ENCODE measurements at places on chromosomes 3 and 15. TPM values are rescaled to one million over a fixed set of nuclear protein-coding genes. Genes with fewer than 3 reads are reported as not detected.

GRCh38 chr3:9253327-9253726 is 3.9 kb upstream of the SRGAP3 start:
- DNase-seq: peak; percentile 51

- DNase-seq: no peak
Measured at GRCh38 chr15:56495053-56495452, 30.1 kb upstream of the MNS1 start.

DNA sequence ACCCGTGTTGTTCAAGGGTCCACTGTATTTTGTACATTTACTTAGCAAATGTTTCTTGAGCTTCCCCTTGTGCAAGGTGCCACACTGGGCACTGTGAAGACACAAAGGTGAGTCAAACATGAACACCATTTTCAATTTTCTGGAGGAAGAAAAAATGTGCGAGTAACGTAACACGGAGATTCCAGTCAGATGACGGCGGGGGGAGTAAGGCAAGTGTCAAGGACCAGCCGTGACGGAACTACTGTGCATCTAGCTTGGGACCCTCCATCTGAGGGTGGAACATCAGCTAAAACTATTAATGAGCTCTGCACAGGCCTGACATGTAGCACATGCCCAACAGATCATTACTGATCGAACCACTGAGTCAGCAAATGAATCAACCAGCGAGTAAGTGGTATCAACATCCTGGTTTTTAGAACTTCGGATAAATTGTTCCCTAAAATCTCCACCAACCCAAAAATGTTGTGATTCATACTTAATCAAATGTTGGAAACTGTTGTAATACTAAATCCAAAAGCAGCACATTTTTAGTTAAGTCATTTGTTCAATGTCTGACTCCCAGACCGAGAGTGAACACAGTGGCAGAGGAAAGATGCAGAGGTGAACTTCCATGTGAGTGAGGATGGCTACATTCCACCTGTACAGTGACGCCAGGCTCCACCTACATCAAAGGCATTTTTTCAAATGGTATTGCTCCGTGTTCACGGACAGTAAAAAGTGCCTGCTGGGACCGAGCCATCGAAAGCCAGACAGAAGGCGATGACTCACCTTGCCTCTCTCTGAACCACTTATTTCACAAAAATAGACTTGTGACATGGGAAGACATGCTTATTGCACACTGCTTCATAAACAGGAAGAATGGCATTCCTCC is 172.2 kb downstream of the ATP10A start:
- DNase-seq: no peak

DNA sequence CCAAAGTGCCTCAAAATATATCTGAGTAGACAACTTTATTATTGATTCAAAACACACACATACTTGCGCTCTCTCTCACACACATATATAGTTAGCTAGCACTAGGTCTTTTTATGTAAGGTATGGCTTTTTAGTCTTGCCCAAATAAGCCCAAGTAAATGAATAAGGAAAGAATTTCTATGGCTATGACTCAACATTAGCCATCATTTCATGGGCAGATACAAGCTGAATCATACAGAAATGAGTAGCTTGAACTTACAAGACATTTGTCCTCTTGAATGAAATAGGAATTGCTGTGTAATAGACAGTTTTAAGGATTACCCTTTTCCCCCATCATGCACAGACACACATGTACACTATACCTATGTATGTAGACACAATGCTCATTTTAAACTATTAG is 4.9 kb downstream of the CADPS start:
- DNase-seq: no peak

GRCh38 chr15:72796515-72797337 is 13.2 kb upstream of the ADPGK start:
- DNase-seq: peak; percentile 44

DNA sequence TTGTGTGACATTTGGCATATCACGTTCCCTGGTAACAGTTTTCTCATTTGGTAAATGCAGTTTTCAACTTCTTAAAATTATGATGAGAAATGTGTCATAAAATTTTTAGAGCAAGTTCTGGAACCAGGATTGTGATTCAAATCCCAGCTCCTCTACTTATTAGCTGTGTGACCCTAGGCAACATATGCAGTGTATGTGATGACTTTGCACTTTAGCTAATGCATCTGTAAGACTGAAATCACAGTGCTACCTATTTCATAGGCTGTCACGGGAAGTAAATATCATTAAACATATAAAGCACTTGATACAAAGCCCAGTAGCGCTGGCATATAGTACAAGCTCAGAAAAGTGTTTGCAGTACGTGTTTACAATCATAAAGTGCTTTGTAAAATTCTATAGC is 419.4 kb downstream of the GRM7 start:
- DNase-seq: no peak

GRCh38 chr3:18507333-18507732 is 82.2 kb upstream of the SATB1 start:
- DNase-seq: no peak

DNA sequence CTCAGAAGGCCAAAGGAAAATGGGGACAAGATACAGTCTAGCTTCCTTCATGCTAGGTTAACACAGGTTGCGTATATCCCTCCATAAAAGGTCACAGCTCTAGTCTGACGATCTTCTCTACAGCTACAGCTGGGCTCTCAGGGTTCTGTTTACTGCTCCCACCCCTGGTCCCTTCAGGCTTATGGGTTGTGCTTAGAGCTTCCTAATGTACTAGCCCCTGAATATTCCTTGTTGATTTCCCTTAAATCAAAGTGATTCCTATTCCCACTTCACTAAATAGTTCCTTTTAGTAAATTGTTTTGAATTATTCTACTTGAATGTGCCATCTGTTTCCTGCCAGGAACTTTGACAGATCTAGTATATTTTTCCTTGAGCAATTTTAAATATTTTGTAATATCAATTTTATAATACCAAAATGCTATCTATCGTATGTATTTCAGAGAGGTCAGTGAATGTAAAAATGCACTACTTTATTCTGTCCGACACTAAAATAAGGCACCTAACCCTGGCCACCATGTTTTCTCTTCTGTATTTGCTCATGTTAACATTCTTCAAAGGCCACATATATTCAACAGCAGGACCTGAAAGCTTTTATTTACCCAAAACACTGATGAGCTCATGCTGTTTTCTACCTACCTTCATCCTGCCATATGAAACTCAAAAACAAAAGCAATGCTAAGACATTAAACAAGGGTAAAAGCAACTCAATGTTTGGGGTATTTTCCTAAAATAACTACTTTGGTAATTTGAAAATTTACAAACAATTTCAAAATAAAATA is 92.8 kb upstream of the TGFBR2 start:
- DNase-seq: no peak

DNA sequence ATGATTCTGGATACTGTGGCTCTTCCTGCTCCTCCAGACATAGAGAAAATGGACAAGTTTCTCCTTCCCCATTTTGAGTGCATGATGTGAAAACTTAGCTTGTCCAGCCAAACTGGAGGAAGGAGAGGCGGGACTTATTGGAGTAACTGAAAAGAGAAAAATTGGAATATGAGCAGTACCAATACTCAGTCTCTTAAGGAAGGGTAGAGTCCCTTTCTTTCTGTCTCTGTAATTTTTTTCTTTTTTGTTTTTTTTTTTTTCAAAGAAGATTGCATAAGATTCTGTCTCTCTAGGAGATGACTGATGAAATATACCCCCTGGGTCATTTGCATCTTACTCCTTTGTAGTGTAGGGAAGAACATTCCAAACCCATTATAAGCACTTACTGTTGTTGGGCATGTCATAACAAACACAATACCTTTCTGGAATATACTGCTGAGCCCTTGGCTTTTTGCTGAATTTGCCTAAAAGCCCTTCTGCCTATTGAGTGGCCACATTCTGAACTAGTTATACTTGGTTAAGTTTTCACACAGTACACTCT is 498.1 kb upstream of the TPRG1 start:
- no peak for DNase-seq

DNA sequence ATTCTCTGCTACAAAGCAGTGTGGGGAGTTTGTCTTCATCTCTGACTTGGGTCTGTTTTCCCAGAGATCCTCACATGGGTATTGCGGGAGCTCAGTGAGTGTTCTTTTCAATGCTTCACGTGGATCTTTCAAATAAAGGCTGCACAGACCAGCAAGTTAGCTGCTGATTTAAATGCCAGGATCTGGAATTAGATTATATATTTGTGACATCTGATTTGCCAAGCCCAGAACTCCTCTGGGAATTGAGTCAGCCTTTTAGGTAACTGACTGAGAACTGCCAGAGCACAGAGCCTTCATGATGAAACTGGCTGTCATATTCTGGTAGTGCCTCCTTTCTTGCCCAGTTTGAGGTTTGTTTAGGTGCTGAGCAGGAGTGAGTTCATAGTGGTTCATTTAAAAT is 14.7 kb downstream of the EDEM1 start:
- DNase-seq: no peak

- DNase-seq: no peak
Measured at GRCh38 chr3:153910387-153910786, 210.8 kb upstream of the ARHGEF26 start.

GRCh38 chr3:101039285-101039684 is 46.1 kb upstream of the ABI3BP start:
- DNase-seq: no peak

DNA sequence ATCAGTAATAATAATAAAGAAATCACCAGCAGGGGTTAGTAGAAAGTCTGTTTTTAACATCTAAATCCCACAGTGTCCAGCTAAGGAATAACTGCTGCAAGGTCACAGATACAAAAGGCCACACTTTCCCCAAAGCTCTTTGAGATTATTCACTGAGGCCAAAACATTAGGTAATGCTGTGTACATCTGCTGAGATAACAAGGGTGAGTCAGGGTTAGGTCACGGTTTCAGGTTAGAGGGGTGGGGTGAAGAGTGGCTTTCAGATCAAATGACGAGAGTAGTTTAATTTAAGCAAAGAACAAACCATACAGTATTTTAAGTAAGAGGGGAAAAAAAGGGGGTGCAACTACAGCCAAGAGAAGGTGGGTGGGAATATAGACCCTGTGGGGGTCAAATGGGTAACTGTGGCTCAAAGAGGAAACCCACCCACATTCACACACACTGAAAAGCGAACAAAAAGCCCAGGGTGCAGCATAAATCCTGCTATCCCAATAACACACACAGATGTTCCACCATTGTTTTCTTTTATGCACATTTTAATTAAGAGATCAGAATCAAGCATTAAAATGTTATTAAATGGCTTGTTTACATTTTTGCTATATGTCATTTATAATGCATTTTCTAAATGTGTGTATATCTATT is 412.9 kb downstream of the TIGIT start:
- no peak for DNase-seq

DNA sequence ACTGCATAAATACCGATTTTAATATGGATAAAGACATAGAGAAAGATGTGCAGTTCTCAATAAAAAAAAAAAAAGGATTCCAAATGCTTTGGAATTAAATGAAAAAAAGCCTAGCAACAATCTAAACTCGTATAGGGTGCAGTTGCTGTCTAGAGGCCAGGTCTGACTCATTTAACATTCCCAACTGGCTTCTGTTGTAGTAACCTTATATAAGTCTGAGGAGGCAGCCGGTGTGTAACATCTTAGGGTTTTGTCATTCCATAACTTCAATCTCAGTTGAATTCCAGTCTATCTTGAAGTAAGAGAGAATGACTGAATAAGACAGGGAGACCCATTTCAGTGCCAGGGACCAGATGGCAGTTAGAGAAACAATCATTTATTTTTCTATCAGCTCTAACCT is 6.5 kb downstream of the PDCD10 start:
- no peak for DNase-seq

GRCh38 chr3:16809993-16810392 is 74.8 kb upstream of the PLCL2 start:
- DNase-seq: no peak

DNA sequence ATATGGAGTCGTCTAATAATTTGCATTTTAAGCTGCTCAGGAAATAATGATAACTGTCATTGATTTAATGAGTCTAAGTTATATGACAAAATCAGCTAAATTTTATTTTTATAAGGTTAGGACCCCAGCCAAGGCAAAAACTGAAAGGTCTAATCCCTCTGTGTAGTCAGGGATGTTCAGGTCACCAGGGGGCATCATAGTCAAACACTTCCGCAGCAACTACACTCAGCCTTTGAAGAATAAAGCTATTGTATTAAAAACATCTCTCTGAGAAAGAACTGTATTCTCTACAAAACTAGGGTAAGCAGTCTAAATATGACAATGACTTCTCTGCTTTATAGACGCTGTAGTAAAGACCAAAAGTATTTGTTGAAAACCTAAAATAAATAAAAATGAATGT is 15.0 kb downstream of the INTS14 start:
- peak; percentile 49 for DNase-seq

DNA sequence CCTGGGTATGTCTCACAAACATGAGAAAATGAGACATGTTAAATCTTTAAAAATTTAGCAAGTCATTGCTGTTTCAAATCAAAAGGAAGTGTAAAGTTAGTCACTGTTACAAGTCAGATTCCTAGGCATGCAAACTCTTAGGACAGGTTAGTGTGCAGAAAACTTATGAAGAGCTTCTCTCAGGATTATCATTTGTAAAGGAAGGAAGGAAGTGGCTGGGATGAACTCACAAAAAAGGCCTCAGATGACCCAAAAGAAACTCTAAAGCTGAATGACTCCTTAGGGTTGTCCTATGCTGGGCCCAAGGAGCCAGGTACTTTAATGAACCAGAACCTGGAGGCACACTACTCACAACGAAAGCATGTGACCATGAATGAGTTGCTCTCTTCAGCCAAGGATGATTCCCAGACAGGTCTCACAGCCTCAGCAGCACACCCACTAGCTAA is 25.0 kb downstream of the MSL2 start:
- DNase-seq: no peak

- no peak for DNase-seq
Measured at GRCh38 chr3:161649900-161650484, 153.4 kb downstream of the OTOL1 start.

GRCh38 chr15:101148881-101149664 is 102.8 kb downstream of the CHSY1 start:
- no peak for DNase-seq

DNA sequence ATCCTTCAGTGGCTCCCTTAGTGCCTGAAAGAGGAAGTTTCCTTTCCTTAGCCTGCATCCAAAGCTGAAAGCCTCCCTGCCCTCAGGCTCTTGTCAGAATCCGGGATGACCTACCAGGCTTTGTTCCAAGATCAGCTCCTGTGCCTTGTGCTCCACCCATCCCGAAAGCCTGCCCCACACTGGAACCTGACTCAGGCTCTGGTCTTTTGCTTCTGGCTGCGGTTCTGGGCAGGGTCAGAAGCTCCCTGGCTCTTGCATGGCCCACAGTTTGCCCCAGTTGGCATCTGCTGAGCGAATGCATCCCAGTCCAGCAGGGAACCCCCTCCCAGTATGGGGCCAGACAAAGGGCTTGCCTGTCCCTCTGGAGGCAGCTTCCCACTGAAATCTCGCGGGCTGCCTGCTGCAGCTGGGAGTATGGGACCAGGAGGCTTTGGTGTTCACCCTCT is 25.9 kb upstream of the KIF23 start:
- no peak for DNase-seq

The EPHA3 gene
- 1.3 TPM for total RNA-seq

The MAPK6 gene
- 58.8 TPM for total RNA-seq

The DGKG gene
- total RNA-seq: 0.68 TPM

The FBXL22 gene
- total RNA-seq: 14.3 TPM

The PPARG gene
- 18.7 TPM for total RNA-seq

The FOXB1 gene
- 0.56 TPM for total RNA-seq

The NOX5 gene
- 12.2 TPM for total RNA-seq

Measured in testis (tissue), 5 donors.